ENCODE measurements at places on chromosomes 7 and 10. TPM values are rescaled to one million over a fixed set of nuclear protein-coding genes. Genes with fewer than 3 reads are reported as not detected.

The FRAT1 gene
- 5.5 TPM for total RNA-seq

The CLCN1 gene
- total RNA-seq = not detected

The ABCC2 gene
- total RNA-seq = 0.68 TPM

The EGFR gene
- total RNA-seq = 27.8 TPM

The FGFR2 gene
- total RNA-seq = not detected

The CPED1 gene
- total RNA-seq = 6.1 TPM

The UCMA gene
- not detected for total RNA-seq

The FRMPD2 gene
- not detected for total RNA-seq

The MEOX2 gene
- total RNA-seq = 17.0 TPM

The PPP1R9A gene
- total RNA-seq = 0.51 TPM

The MRM2 gene
- total RNA-seq = 13.2 TPM

The SLC26A5 gene
- total RNA-seq = not detected

The ATG9B gene
- total RNA-seq = not detected

The C10orf143 gene
- total RNA-seq = 0.77 TPM
